ENCODE measurements at places on chromosomes 2 and 18.

DNA sequence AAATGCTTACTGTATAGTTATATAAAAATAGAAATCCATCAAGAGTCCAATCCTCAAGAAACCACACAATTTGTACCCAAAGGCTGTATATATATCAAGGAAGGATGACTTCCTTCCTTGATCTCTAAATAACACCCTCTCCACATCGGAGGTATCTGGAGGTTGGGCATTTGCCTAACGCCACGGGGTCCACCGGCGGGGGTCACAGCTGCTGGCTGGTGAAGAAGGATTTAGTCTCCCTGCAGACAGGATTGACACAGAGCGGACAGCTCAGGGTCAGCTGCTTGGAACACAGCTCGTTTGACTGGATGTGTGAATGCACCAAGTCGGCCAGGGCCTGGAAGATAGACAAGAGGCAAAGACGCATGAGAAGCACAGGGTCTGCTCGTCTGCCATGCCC, 36.0 kb downstream of the FECH start:
- DNase-seq: no peak

- no peak for DNase-seq
These were observed 12.4 kb downstream of the UGGT1 start for GRCh38 chr2:128103407-128103806.

DNA sequence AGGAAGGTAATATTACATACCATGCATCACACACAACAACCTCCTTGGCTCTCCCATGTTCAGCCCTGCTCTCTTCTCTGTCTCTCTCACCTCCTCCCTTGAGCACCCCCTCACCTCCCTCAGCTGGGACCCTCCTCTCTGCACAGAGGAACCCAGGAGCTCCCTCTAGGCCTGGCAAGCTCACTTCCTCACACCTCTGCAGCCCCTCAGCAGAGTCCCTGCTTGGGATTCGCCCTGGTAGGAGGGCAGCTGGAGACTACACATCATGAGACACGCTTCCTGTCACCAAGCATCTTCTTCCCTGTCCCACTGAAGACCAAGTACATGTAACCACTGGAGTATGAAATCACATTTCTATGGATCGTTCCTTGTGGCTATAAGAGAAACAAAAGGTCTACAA, 51.0 kb downstream of the ADD2 start:
- DNase-seq: no peak

GRCh38 chr2:240604939-240605716, 18.6 kb downstream of the CAPN10 start:
- DNase-seq: no peak

- no peak for DNase-seq
These were observed 91.4 kb downstream of the AOX1 start for GRCh38 chr2:200677171-200677570.

GRCh38 chr2:168997118-168997521, 34.0 kb downstream of the ABCB11 start:
- DNase-seq: peak; percentile 18

GRCh38 chr2:5803547-5803946, 111.4 kb downstream of the SOX11 start:
- peak; percentile 50 for DNase-seq

DNA sequence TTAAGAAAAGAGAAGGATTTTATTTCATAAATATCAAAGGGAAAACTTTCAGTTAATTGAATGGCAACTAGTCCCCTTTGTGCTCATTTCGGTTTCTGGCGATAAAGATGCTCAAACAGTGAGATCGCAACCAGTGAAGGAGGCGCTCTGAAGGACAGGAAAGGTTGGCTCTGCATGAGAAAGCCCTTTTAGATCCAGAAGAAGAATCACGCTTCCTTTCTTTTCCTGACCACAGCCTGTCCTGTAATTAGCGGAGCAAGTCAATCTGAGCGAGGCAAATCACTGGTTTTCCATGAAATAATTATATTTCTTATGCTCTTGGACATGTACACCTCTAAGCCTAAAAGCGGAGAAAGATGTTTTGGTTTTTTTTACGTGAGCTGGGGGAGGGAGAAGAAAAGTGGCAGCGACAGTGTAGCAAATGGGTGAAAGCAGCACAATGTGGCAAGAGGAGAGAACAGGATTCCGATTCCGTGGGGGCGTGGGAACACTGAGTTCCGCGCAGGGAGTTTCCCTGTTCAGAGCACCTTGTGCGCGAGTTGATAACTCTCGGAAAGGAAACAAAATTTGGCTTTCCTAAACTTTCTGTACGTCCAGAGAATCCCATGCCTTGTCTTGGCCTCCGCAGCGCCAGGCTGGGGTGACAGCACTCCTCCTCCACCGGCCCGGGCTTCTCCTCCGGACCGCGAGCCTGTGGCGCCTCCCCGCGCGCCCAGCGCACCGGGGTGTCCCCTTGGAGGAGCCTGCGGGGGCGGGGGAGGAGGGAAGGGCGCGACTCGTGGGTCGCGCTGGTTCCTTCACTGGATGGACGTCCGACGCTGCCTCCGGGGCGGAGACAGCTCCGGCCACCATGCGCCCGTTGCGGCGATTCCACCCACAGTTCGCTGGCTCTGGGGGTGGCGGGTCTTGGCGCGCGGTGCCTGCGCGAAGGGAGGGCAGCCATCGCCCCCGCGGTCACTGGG, 620 bp upstream of the SLC9A2 start:
- DNase-seq: no peak

GRCh38 chr18:24659827-24660720, 199.6 kb downstream of the HRH4 start:
- no peak for DNase-seq

GRCh38 chr2:241637795-241638660, 535 bp downstream of the ATG4B start:
- no peak for DNase-seq

- DNase-seq: no peak
These were observed 397.6 kb upstream of the LRATD1 start for GRCh38 chr2:14234911-14235310.

GRCh38 chr2:64987001-64987955, 1.9 kb upstream of the SLC1A4 start:
- no peak for DNase-seq

- no peak for DNase-seq
These were observed 277.3 kb downstream of the LRATD1 start for GRCh38 chr2:14909795-14910194.

DNA sequence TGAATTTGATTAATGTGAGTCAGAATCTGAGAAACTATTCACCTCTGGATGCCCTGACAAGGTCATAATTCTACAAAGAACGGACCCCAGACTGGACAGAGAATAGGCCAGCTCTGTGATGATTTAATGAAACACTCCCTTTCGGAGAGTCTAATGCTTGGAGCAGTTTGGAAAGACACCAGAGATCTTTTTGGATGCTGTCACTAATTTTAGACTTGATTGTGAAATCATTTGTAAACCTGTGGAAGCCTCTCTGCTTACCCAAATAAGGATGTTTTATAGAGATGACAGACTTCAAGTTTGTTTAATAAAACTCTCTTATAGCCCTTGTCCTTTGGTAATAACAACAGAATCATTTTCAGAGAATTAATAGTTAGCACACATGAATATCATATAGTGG, 83.5 kb downstream of the MYL12B start:
- DNase-seq: no peak

DNA sequence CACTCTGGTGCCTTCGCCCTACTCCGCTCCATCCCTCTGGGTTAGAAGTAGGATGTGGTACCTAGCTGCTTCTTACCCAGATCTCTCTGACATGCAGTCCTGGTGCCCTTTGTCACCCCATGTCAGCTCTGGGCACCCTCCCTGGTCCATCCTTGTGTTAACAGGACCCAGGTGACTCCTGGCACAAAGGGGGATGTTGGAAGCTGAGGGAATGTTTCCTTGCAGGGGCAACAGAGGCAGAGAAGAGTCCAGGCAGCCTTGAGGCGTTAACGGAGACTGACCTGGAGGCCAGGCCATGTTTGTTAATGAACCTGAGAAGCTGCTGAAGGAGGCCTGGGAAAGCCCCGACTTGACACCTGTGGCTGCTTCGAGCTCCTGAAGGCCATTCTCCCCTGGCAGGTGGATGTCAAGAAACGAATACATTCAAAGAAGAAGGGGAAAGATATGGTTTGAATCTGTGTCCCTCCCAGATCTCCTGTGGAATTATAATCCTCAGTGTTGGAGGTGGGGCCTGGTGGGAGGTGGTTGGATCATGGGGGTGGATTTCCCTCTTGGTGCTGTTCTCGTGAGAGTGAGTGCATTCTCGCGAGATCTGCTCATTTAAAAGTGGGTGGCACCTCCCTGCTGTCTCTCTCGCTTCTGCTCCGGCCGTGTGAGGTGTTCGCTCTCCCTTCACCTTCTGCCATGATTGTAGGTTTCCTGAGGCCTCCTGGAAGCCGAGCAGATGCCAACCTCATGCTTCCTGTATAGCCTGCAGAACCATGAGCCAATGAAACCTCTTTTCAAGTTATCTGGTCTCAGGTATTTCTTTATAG, 31.4 kb downstream of the NPPC start:
- DNase-seq: no peak

GRCh38 chr2:216031960-216032689, 18.8 kb upstream of the MREG start:
- peak; percentile 59 for DNase-seq

- no peak for DNase-seq
These were observed 43.9 kb upstream of the CSRNP3 start for GRCh38 chr2:165425556-165425955.

DNA sequence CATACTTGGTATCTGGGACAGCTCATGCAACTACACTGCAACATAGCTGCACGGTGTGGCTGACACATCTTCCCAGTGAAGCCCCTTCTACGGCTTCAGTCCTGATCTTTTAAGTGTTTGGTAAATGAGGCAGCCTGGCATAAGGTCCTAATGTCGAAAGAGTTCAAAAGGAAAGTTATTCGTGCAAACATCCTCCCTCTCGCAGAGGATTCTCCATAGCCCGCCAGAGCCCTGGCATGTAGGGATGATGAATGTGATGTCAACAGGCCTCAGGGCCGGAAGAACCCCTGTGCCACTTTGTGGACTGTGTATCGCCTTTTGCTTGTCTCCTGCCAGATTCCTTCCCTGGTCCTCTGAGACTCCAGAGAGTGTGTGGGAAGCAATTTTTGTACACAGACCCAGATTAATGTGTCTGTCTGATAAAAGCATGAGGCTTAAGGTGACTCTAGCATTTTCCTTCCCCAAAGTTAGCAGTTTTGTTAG, 88.5 kb downstream of the SOCS6 start:
- DNase-seq: peak; percentile 82

DNA sequence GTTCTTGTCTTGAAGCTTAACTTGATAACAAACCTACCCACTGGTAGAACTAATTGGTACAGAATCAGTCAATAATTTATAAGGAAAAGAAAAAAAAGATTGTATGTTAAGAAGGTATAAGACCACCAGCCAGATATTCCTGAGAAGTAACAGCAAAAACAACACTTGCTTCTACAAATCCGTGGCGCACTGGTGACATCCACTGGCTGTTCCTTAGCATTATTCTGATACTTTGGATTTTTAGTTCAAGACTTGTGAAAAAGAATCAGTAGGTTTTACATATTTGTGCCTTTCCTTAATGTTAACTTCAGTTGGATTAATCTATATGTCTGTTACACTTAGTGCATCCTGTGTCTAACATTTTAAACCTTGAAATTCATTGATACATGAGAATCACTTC, 141.8 kb downstream of the GRB14 start:
- peak; percentile 35 for DNase-seq

DNA sequence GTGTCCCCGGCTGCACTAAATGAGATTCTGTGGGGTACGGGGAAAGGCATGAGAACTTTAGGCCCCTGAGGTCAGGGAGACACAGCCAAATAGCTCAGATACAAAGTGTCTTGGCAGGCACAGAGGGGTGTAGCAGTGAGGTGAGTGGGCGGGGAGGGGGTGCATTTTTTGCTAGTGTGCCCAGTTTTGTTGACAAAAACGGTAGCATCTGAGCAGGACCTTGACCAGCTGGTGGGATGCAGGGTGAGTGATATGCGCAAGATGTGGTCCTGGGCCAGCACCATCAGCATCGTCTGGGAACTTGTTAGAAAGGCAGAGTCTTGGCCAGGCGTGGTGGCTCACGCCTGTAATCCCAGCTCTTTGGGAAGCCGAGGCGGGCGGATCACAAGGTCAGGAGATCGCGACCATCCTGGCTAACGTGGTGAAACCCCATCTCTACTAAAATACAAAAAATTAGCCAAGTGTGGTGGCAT, 127.3 kb upstream of the LGALSL start:
- no peak for DNase-seq

- peak; percentile 86 for DNase-seq
These were observed 52.3 kb upstream of the ITGB6 start for GRCh38 chr2:160252278-160252887.

DNA sequence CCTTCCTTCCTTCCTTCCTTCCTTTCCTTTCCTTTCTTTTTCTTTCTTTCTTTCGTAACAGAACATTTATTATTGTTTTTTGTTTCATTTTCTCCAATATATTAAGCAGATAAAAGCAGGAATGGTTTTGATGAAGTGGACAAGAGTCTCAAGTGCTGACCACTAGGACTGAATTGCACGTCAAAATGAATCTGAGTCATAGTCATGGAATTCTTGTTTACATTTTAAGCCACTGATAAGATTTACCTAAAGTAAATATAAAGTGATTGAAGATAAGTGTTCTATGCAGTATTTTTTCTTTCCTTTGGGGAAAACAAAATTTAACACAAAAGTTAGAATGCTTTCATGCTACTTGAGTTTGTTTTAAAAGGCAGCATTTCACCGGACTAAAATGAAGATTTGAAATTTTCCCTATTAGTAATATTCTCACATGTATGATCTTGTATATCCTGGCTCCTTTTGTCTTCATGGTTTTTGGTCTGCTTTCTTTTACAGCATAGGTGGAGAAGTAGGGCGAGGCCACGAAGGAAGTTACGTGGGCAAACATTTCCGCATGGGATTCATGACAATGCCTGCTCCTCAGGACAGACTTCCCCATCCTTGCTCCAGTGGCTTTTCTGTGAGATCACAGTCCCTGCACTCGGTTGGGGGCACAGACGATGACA, 113.5 kb downstream of the NYAP2 start:
- no peak for DNase-seq

DNA sequence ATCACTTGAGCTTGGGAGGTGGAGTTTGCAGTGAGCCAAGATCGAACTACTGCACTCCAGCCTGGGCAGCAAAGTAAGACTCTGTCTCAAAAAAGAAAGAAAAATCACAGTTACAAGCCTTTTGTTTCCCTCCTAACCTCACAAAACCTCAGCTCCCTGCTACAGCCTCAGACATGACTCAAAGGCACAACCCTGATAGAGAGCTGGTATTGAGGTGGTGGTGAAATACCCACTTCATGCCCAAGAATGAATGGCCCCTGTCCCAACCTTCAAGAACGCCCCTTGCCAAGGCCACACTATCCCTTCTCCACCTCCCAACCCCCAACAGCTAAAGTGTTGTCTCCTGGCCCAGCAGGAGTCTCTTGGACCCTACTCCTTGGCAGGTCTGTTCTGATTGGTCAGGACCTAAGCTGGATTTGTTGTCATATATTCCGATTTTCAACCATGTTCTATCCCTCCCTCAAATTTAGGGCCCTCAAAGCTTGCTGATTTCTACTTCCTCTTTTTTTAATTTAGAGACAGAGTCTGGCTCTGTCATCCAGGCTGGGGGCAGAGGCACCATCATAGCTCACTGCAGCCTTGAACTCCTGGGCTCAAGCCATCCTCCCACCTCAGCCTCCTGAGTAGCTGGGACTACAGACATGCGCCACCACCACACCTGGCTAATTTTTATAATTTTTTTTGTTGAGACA, 61.9 kb upstream of the BZW1 start:
- no peak for DNase-seq

All from kidney glomerular epithelial cell (primary cell).